Type B pancreatic cell (in vitro differentiated cells): ENCODE measurements at places on chromosomes 6 and 20.

DNA sequence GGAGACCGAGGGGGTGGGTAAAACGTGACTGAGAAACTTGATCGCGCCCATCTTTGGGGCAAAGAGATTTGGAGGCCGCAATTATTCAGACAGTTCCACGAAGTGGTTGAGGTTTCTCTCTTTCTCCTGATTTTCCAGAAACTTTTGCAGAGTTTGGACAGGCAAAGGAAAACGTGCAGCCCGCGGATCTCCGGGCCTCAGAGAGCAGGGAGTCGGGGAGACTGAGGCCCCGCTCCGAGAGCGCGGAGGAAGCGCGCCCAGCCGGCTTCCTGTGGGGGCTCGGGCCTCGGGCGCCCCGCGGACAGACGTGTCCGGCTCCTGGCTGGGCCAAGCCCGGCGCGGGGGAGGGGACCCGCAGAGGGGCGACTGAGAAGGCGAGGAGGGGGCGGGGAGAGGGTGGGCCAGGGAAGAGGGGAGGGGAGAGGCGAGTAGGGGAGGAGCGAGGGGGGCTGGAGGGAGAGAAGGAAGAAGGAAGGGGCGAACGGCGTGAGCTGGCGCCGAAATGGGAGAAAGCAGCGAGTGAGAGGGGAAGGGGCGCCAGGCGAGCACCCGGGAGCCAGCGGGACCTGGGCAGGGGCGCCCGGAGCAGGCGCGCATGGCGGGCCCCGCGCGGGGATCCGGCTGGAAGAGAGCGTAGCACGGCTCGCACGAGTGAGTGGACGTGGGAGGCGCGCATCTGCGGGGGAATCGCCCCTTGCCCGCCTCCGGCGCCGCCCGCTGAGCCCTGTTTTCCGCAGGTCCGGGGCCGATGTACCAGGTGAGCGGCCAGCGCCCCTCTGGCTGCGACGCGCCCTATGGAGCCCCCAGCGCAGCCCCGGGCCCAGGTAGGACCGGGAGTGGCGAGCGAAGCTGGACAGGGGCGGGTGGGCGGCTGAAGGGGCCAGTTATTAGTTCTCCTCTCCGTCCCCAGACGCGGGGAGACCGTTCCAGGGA is at the start of gene MDFI:
Gene MDFI, plus strand, starts transcription at position 467 of the 933 bp plus-strand sequence. Its CDS starts 282 bp downstream, at position 749.
- DNase-seq: no peak

GRCh38 chr6:150176152-150176551 is 33.3 kb downstream of the PPP1R14C start:
- DNase-seq: no peak

DNA sequence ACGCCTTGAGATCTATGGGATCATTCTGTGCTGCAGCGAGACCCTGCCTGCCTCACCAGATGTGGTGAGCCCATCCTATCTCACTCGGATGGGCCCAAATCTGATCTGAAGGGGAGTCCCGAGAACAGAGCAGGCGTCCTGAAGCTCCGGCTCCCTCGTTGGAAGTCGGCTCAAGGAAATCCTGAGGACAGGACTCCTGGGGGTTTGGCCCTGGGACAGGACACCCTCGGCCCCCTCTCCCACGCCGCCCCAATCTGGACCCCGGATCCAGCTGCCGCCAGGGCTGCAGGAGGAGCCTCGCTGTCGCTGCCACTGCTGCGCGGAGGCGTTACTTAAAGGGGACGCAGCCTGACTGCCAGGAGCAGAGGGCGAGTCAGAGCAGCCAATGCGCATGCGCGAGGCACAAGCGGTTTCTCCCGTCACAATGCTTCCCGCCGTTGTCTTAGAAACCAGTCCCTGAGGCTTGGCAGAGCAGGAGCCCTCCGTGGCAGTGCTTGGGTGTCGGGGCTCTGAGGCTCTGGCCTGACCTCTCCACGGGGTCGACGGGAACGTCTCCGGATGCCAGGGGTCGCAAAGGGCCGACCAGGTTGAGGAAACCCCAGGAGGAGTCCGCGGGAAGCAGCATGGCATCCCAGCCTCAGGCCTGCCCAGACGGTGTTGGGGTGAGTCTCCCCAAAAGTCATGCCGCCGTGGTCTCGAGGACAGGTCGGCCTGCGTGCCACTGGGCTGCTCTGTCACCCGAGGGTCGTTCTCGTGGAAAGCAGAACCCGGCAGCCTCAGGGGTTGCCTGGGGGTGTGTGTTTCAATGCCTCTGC is 1567.8 kb upstream of the DEFB115 start:
- no peak for DNase-seq

DNA sequence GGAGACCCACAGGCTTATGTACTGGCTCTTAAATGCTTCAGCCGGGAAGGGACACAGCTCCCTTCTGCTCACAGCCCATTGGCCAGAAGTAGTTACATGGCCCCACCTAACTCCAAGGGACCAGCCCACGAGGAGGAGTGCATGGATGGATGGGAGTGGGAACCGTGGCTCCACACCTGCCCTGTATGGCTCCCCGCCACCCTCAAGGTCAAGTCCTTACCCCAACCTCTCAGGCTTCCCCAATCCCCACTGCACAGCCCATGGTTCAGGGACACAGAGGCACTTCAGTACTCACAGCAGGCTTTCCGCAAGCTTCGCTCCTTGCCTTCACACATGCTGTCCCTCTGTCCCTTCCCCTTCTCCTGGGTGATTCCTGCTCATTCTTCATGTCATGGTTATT is 137.9 kb upstream of the KCNG1 start:
- DNase-seq: peak; percentile 43

DNA sequence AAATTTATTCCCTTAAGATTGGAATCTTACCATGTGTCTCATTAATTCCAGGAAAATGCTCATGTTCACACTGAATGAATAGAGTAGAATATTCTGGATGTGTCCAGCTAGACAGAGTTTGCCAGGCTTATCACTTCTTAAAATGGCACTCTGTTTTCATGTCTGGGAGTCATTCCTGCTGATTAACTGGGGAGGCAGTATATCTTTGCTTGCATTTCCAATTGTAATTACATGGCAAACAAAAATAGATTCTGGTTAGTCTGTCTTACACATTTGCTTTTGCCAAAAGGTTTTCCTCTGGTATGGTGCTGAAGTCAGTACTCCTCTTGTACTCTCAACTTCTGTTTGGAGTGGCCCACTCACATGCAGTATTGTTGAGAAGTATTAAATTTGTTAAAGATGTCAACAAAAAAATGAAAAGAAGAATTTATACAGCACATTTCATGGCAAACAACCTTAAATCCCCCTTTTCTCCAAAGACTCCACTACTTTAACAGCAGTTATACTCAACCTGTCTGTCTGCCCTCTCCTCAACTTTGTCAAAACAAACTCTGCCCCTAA is 70.2 kb downstream of the TENT5A start:
- DNase-seq: no peak

DNA sequence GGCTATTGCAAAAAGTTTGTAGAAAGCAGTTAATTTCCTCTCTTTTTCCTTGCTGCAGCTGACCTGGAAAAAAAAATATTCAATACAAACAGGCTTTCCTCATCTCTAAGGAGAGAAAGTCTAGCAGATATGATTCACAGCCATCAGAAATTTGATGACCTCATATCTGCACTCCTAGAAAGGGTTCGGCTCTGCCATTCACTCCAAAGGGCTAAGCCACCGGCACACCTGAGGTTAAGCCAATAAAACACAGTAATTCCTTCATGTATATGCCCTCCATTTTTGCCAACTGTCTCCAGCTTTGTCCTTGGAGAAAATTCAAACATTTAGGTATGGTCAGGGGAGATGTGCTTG is 18.7 kb upstream of the LY86 start:
- no peak for DNase-seq

- no peak for DNase-seq
Observed at GRCh38 chr20:61161726-61162390, 90.2 kb upstream of the CDH4 start.

DNA sequence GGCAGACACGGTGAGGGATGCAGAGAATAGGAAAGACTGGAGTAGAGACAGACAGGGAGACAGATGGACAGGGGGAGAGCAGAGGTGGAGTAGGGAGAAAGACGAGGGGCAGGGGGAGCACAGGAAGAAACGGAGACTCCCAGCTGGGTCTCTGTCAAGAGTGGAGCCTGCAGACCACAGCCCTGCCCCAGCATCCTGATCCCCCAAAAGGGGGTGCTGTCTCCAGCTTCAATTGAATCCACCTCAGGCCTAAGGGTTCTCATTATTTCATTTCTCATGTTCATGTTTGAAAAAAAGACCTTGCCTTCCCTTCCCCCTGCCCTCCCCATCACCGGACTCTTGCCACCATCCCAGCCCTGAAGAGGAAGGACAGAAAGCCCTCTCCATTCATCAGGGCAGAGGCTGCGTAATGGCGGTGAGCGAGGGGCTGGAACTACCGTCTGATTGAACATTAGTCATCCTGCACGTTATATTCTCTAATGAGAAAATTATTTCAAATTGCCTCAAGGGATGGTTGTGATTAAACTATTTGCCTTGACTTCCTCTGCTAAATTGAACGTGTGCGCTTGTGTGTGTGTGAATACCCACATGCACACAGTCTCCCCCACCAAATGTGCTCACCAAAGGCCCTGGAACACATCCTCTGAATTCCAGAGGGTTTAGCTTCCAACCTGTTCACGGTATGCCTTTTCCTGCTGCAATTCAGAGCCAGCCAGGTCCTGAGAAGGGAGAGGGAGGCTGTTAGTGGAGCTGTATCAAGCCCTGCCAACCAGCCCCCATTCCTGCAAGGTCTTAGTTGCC is 98.3 kb downstream of the CDC5L start:
- no peak for DNase-seq

- DNase-seq: no peak
Observed at GRCh38 chr6:133992992-133993680, 40.1 kb downstream of the TBPL1 start.

GRCh38 chr6:83169106-83169505 is 24.0 kb downstream of the PGM3 start:
- no peak for DNase-seq

DNA sequence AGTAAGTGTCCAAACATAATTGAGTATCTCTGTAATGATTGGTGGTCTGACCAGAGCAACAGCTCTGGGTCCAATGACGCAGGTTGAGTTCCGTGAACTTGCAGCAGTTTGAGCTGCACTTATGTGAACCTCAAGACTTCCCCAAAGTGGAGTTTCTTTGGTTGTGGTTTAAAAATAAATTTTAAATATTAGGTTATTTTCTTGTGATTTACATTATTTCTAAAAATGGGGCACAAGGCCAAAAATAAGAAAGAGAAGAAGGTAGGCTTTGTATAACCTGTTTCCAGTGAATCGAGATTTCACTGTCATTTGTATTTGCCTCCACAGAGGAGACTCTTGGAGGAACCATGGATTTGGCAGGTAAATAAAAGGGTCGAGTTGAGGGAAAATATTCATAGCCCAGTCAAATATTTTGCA is 166.4 kb upstream of the ZNF217 start:
- no peak for DNase-seq

DNA sequence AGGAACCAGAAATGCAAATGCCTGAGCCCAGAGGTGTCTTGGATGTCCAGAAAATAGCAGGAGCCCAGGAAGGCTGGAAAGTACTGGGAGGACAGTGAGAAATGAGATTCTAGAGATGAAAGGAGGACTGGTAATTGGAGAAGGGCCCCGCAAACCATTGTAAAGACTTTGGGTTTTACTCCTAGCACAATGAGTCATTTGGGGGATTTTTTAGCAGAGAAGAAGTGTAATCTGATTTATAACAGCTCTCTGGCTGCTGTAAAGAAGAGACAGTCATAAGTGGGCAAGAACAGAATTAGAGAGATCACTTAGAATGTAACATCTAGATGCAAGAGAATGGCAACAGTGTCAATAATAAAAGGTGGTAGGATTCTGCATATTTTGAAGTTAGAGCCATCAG is 40.2 kb downstream of the SLC35F1 start:
- DNase-seq: no peak

DNA sequence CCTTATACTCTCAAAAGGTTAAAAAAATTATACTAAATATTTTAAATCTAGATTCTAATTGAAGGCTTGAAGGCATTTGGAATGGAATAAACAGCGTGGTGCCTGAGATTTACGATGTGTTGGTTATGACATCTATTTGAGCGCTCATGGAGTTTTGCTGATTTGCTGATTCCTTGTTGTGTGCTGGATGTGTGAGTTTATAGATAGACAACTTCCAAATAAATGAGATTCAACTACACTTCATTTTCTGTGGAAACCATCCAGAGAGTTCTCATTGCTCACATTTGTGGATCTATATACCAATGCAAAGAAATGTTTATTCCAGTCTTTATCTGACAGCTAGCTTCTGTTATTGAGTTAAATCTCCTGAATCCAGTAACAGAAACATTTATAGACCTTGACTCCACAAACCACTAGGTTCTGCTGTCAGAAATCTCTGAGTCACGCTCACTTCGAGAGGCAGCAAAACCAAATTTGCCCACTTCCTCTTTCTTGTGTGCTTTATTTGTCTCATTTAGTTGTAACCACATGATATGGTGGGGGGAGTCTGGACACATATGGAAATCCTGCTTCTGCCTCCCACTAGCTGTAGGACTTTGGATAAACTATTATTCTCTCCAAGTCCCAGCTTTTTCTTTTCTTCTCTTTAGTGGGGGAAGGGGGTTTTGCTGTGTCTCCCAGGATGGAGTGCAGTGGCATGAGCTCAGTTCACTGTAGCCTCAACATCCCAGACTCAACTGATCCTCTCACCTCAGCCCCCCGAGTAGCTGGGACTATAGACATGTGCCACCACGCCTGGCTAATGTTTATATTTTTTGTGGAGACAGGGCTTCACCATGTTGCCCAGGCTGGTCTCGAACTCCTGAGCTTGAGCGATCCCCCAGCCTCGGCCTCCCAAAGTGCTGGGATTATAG is 54.5 kb downstream of the IPCEF1 start:
- no peak for DNase-seq

DNA sequence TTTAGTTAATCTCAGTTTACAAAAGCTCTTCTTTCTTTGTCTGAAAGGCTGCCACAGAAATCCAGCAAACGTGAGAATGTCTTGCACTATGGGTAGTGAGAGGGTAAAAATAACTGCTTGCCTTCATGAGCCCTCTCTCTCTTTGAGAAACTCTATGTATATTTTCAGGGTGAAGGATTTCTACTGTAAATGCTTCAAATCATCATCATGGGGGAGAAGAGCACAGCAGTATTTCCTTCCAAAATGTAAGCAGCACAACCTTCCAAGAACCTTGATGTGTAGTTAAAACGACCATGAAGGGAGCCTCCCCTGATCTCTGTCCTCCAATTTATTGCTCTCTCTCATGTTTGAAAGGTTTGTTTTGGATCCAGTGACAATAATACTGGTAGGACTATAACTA is 141.3 kb upstream of the CENPW start:
- no peak for DNase-seq

DNA sequence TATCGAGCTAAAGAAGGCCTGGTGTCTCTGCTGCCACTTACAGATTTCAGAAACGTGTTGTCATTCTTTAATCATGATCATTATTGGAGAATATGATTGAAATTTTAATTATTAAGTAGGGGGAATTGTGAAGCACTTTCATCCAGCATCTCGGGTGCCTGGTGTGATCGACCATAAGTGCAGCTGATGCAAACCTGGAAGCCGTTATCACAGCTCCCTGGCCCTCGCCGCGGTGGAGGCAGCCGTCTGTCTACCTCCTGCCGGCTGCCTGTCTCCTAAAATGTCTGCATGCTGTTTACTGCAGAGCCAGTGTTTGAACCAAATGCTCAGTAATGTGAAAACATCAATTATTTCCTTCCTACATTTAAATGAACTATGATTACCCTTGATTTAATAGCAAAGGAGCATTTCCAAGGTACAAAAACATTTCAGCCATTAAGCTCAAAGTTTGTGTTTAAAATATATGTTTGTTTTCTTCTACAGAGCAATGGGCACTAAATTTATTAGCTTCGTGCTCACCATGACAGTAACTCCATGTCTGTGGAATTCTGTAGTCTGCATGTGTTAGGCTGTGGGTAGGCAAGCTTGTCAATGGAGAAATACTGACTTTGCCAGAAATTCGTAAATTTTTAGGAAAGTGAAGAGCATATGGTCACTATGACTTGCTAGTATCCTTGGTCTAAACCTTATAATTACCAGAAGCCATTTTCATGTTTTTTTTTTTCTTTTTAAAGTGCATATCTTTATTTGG is 184.5 kb upstream of the AGPAT4 start:
- no peak for DNase-seq
